Epithelial cell of esophagus (primary cell): ENCODE measurements at places on chromosomes 16 and 17.

DNA sequence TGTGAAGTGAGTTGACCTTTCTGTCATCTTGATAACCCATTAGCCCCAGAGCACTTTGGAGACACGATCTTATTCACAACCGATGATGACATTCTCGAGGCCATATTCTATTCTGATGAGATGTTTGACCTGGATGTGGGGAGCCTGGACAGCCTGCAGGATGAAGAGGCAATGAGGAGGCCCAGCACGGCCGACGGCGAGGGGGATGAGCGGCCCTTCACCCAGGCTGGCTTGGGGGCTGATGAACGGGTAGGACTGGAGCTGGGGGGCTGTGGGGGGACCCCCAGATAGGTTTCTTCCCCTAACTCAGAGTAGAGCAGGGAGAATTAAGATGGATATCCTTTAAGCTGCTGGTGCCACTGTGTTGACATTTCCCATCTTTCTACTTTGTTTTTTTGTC is 201.7 kb downstream of the KATNIP start:
- no peak for DNase-seq

DNA sequence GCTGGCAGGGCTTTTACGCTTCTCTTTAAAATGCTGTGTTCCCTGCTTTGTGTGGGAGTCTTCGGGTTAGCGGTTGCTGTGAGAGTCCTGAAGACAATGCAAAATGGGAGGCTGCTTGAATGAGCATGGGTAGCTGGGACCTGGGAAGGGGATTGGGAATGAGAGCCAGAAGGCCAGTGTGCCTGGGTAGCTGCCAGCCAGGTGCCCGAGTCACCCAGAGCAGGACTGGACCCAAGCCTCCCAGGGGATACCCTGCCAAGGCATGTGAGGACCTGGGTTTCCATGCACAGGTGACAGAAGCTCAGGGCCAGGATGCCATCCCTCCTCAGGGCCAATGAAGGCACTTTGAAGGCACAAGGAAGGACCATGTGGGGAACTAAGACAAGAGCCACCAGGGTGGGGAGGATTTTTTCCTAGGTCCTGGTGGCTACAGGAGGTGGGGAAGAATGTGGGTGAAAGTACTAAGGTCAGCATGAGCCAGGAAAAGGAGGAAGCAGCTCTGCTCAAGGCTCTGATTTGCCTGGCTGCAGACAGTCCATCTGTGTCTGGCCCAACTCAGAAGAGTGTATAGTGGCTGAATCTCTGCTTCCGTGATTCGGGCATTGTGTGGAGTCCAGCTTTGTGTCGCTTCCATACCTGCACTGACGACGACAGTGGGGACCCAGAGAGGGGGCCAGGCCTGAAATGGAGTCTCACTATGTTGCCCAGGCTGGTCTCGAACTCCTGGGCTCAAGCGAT is 20.5 kb downstream of the TMEM94 start:
- DNase-seq, result no peak

GRCh38 chr17:41467561-41467960 is 375 bp upstream of the KRT32 start:
- no peak for DNase-seq

GRCh38 chr17:73069841-73070240 is 22.6 kb downstream of the SLC39A11 start:
- DNase-seq, result no peak

DNA sequence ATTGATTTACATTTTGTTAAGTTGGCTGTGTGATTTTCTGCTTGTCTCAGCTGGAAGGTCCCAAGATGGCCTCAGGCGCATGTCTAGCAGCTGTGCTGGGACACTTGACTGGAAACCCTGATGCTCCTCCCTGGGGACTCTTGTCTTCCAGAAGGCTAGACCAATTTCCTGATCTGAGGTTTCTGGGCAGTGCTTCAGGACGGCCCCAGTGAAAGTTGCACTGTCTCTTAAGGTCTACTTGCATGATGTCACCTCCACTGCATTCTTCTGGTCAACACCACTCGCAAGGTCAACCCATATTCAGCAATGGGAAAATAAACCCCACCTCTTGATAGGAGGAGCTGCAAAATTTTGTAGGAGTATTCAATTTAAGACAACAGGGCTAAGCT is 116.0 kb downstream of the SALL1 start:
- no peak for DNase-seq

DNA sequence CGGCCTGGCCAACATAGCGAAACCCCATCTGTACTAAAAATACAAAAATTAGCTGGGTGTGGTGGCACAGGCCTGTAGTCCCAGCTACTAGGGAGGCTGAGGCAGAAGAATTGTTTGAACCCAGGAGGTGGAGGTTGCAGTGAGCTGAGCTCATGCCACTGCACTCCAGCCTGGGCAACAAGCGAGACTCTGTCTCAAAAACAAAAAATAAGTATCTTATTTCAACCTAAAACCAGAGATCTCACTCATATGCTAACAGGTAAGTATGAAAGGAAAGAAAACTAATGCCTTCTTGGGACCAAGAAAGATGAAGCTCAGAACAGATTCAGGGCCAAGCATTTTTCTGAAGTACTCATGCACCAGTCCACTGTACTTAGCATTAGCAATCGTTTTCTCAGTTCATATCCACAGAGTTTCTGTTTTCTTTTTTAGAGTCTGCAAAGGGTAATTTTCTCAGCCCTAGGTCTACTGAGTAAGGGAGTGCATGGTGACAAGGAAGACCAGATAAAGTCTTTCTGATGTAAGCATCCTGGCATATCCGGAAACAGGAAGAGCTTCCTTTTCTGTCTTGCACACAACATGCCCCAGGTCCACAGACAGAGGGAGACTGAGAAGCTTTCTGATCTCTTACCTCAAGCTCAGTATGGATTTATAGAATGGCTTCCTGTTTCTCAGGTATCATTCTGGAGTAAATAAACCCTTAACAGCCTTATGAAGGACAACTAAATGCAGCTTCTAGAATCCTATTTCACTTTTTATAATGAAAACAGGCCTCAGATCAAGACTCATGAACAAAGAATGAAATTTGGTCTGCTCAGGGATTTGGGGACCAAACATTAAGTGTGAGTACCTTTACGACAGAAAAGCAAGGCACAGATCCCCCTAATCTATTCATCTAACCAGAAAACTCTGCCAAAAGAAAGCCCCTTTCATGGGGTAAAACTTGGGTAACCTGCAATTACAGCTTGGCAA is 38.7 kb upstream of the FOXJ1 start:
- DNase-seq, result peak; percentile 31

- DNase-seq, result no peak
Measured at GRCh38 chr16:66524601-66525164, 25.2 kb downstream of the TK2 start.

GRCh38 chr17:48462946-48463345 is 32.9 kb upstream of the SKAP1 start:
- DNase-seq, result no peak

GRCh38 chr17:3535253-3535995 is 22.2 kb downstream of the TRPV3 start:
- DNase-seq, result peak; percentile 68

DNA sequence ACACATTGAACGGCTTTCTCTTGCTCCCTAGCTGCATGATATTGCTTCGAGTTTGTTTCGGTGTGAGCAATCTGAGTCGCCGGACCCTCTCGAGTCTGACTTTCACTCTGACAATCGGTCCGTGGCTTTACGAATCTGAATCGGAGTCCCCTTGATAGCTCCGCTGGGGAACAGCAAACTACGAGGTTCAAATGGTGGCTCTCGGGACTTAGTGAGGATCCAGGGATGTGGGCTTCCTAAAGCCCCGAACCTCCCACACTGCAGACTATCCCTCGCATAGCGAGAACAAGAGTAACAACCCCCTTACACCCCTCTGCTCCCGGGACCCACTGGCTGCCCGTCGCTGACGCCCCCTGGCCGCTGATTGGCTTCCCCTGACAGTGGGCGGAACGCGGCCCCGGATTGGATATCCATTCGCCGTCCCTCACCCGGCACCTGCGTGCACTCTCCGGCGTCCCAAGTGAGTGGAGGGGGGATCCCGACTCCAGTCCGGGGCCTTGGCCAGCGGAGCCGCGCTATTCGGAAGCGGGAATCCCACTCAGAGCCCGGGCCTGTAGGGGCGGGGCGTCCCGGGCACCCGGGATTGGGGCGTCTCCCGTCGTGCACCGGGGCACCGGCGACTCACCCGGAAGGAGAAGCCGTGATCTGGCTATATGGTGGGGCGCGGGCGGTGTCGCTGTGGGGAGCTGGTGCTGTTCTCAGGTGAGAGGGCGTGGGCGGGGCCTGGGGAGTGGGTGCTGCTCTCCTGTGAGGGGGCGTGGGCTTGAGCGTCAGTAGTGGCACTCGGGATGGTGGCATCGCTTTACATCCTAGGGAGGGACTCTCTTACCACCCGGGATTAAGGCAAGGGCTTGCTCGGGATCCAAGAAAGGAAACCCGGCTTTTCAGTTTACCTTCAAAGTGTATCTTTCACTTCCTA is at the start of gene SNX11:
Gene SNX11 (plus strand): TSS at position 630 of the 919 bp plus-strand sequence. CDS start 4,278 bp downstream, outside the sequence.
- DNase-seq, result peak; percentile 90

GRCh38 chr16:31108794-31109558 is 790 bp downstream of the BCKDK start:
- no peak for DNase-seq

DNA sequence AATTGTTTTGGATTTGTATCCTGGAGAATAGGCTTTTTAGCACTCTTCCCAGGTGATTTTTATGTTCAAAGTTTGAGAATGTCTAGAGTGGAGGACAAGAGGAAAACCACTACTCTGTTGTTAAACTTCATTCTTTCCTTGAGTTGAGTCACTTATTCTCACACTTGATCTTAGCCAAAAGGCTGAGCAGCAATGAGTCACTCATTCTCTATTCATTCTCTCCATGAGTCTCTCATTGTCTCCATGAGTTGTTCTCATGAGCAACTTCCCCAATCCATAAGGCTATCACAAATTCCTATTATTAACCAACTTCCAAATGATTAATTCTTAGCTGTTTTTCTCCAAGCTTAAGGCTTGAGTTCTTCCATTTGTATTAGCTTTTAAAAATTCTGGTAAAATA is 1393.3 kb downstream of the CDH8 start:
- peak; percentile 90 for DNase-seq

GRCh38 chr16:21263640-21264570 is 14.2 kb downstream of the CRYM start:
- DNase-seq, result no peak

- peak; percentile 37 for DNase-seq
Measured at GRCh38 chr17:79760197-79760906, 17.6 kb upstream of the CBX2 start.

GRCh38 chr16:14354561-14355351 is 275.3 kb downstream of the PARN start:
- peak; percentile 36 for DNase-seq

DNA sequence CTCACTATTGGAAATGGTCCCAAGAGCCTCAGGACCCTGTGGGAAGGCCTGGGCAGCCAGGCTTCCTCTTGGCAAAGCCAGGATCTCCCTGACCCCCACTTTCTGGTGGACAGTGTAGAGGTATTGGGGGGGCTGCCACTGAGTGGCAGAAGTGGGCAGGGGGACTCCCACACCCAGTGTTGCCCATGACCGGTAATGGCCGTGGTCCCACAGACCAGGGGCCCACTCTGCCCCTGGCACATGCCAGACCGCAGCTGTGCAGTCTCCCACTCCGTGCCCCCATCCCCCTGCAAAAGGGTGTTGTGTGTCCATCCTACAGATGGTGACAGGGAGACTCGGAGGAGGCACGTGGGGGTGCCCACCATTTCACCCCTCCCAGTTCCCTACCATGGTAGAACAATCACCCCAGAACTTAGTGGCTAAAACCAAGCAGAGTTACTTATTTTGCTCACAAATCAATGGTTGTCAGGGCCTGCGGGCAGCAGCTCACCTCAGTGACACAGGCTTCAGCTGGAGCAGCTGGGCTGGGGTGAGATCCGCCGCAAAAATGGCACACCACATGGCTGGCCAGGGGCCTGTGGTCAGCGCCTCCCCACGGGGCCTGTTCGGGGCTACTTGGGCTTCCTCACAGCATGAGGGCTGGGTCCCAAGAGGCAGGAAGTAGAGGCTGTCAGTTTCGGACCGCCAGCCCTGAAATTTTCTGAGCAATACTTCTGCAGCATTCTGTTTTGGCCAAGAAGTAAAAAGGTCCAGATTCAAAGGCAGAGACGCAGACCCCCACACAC is 59.0 kb upstream of the ZNF469 start:
- no peak for DNase-seq

- DNase-seq, result no peak
Measured at GRCh38 chr16:4209666-4210065, 32.2 kb downstream of the SRL start.

- no peak for DNase-seq
Measured at GRCh38 chr17:82674656-82675475, 23.6 kb downstream of the RAB40B start.

- peak; percentile 52 for DNase-seq
Measured at GRCh38 chr16:50861970-50862411, 120.1 kb downstream of the CYLD start.

GRCh38 chr17:22510504-22510903 is 818.2 kb downstream of the KCNJ18 start:
- DNase-seq, result no peak

DNA sequence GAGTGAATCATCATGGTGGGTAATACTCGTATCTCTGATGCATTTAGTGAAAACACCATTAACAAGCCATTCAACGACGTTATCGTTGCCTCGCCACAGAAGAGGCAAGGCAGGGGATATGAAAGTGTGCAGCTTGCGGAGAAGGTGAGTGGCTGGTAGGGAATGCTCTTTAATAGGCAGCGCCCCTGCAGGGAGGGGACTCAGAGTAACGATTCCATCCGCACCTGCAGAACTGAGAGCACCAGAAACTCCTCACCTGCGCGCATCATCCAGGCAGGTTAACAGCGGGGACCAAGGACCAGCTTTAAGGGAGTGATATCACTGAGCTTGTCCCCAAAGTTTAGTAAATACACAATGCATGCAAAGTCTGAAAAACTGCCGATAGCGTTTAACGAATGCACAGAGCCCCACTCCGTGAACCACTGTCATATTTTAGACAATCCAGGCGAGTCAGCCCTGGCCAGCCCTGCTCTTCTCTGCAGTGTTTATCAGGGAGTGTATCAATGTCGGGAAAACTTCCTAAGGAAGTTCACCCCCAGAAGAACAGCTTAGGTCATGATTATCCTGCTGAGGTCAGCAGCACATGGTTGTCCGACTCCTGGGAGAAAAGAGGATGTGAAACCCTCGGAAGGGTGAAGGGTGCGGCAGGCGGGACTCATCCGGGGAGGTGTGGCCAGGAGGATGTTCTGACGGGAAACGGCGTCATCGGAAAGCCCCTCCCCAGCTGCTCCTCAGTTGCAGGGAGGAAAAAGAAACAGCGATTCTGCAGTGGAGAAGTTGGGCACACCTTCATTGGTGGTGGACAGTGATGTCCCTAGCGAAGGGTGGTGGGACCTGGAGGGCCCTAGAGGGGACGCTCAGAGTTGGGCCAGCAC is 68.5 kb upstream of the DNAH17 start:
- no peak for DNase-seq
